Naive B cell (primary cell): ENCODE measurements at places on chromosomes 16 and 17. TPM values are rescaled to one million over a fixed set of nuclear protein-coding genes. Genes with fewer than 3 reads are reported as not detected.

GRCh38 chr16:88806491-88807111 is 3.0 kb downstream of the CDT1 start:
- DNase-seq = no peak
- H3K27ac ChIP-seq = no peak overlapping the region
- H3K4me3 ChIP-seq = no peak overlapping the region

The JPH3 gene
- not detected for polyA plus RNA-seq

The KRTAP4-1 gene
- polyA plus RNA-seq = not detected

DNA sequence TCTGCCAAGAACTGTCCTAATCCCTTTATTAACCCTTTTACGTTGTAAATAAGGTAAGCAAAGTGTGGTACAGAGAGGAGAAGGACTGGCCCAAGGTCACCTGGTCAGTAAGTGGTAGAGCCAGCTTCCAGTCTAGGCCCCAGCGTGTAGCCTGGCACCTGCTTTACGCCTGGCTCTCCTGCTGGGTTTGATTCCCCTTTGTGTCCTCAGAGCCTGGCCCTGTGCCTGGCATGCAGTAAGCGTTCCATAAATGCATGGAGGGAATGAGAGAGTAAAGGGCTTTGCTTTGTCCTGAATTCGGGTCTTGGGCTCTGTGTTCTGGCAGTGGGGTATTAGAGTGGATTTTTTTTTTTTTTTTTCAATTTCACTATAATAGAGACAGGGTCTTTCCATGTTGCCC is 62.7 kb downstream of the ABCC1 start:
- H3K4me1 ChIP-seq = peaks cover 33% of the 10 kb centered on the region
- peaks cover 6% of the 10 kb centered on the region for H3K36me3 ChIP-seq
- no peak for DNase-seq
- no peak overlapping the region for H3K27ac ChIP-seq

DNA sequence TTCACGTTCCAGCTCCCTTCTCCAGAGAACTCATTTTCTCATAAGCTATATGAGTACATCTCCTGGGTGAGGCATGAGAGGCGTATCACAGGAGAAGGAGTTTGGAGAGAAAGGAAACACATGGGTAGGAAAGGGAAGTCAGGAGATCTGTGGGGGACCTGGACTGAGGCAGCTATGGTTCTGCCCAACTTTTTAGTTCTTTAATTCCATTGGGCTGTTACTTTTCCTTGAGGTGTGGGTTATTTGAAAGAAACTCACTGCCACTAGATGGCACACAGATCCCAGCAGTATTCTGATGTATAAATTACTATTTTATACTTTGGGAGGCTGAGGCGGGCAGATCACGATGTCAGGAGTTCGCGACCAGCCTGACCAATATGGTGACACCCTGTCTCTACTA is 63.6 kb downstream of the NUP93 start:
- no peak overlapping the region for H3K4me3 ChIP-seq
- no peak for DNase-seq
- no peaks in the 10 kb centered on the region for H3K27me3 ChIP-seq
- peaks cover 13% of the 10 kb centered on the region for H3K4me1 ChIP-seq

The GNAO1 gene
- 0.07 TPM for polyA plus RNA-seq

GRCh38 chr17:79506150-79506870 is 104.5 kb downstream of the RBFOX3 start:
- H3K27ac ChIP-seq = no peak overlapping the region
- peaks cover 12% of the 10 kb centered on the region for H3K27me3 ChIP-seq
- peaks cover 4% of the 10 kb centered on the region for H3K36me3 ChIP-seq
- DNase-seq = no peak
- H3K4me1 ChIP-seq = no peaks in the 10 kb centered on the region
- H3K4me3 ChIP-seq = no peak overlapping the region

DNA sequence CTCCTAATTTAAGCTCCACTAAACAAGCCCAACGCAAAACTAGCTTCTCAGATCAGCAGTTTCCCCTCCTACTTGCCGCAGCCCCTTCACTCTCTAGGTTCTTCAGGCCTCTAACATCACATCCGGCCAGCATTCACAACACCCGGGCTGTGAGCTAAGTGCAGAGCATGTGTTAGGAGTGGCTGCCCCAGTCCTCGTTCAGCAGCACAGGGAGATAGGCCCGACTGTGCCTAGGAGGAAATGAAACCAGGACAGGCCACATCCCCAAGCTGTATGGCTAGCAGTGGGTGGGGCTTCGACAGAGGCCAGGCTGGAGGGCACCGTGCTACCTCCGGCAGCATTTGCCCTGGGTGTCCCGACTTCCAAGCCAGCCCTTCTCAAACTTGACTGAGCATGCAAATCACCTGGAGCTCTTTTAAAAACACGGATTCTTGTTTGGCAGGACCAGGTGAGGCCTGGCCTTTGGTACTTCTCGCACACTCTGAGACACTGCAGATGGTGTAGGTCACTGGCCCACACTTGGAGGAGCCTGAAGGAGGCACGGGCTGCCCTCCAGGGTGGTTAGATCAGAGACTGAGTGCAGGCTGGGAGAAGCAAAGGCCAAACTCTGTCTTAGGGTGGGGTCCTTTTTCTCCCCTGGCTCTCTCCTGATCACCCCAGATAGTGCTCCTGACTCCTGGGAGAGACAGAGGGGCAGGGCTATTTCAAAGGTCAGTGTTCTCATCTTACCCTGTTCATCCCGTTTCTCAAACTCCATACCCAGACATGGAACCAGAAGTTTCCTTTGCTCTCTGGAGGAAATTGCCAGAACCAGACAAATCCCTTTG is 202.0 kb downstream of the C16orf78 start:
- H3K27ac ChIP-seq = peak overlapping the region; percentile 82
- no peaks in the 10 kb centered on the region for H3K36me3 ChIP-seq
- peak overlapping the region; percentile 25 for H3K4me3 ChIP-seq
- DNase-seq = peak; percentile 49
- H3K4me1 ChIP-seq = peaks cover 15% of the 10 kb centered on the region

The OTOA gene
- polyA plus RNA-seq = not detected

DNA sequence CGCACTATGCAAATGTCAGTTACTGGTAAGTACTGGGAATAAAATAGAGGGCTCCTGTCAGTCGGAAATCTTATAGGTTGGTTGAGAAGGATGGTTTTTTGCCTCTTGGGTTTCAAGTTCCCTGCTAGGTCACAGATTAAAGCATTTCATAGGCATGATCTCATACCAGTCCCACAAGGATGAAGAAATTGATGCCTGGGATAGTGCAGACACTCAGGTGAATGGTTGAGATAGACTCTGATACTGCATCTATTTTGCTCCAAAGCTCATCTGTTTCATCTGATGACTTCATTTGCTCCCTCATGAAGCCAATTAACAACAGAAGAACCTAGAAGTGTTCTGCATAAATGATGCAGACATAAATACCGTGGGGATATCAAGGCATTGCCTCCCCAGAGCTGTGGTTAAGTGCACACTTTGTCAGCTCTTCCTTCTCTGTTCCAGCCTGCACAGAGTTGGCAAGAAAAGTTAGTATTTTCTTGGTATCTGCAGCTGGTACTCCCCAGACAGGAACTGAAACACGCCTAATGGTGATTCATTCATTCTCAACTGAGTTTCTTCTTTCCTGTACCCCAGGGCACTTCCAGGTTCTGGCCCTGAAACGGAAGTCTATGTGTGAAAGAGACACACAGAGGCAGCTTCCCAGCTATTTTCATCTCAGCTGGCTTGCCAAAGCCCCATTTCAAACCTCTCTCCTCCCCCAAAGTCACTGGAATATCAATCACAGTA is 418.3 kb upstream of the SALL1 start:
- no peak for DNase-seq
- H3K36me3 ChIP-seq = no peaks in the 10 kb centered on the region
- no peaks in the 10 kb centered on the region for H3K4me1 ChIP-seq
- H3K4me3 ChIP-seq = no peak overlapping the region
- no peak overlapping the region for H3K27ac ChIP-seq
- no peaks in the 10 kb centered on the region for H3K27me3 ChIP-seq

DNA sequence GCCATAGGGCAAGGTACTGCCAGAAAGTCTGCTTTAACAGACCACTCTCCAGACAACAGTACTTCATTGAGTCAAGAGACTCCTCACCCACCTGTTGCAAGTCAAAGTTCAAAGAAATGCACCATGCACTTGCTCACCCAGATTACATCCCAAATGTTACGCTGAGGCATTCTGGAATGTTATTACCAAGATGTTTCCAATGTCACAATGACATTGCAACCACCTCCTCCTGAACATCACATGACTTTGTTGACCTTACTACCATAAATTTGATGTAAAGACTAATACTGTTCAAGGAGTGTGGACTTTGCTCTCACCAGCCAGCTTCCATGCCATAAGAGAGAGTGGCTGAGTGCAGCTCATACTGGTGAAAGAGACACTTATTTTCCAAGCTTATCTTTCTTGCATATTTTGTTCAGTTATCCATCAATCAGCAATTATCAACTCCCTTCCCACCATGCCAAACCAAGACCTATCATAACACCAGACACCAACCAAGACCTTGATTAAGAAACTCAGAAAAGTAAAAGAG is 58.5 kb upstream of the BCAR1 start:
- H3K36me3 ChIP-seq = peaks cover 23% of the 10 kb centered on the region
- no peak for DNase-seq
- H3K4me1 ChIP-seq = peaks cover 14% of the 10 kb centered on the region

DNA sequence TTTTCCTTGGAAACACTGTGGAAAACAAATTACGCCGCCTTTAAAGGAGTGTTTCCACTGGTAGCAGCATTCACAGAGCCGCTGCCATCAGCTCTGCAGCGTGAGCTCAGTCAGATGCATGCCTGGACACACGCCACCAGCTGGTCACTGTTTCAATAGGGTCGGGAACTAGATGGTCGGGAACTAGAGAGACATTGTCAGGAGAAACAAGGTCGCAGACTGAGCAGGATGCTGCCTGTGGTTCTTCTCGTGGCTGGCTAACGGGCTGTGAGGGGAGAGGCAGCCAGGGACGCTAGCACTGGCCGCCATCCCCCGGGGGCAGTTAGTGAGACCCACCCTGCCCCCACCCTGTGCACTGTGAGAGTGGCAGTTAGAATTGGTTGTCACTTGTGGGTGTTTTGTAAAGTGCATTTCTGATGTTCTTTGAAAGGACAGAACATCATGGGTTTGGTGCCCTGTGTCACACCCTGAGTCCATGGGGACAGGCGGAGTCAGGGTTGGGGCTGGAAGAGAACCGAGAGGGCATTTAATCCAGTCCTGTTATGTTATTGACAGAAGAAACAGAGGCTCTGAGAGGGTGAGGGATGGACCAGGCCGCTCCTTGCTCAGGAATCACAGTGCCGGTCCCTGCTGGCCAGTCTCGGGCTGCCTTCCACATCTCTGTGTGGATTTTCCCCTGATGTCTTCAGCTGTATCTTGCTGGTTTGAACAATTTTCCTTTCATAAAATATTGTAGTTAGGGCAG is 86.3 kb downstream of the SPECC1 start:
- no peaks in the 10 kb centered on the region for H3K4me1 ChIP-seq
- no peak overlapping the region for H3K4me3 ChIP-seq
- no peak for DNase-seq
- H3K27ac ChIP-seq = no peak overlapping the region
